ENCODE measurements at places on chromosomes 2 and 18.

DNA sequence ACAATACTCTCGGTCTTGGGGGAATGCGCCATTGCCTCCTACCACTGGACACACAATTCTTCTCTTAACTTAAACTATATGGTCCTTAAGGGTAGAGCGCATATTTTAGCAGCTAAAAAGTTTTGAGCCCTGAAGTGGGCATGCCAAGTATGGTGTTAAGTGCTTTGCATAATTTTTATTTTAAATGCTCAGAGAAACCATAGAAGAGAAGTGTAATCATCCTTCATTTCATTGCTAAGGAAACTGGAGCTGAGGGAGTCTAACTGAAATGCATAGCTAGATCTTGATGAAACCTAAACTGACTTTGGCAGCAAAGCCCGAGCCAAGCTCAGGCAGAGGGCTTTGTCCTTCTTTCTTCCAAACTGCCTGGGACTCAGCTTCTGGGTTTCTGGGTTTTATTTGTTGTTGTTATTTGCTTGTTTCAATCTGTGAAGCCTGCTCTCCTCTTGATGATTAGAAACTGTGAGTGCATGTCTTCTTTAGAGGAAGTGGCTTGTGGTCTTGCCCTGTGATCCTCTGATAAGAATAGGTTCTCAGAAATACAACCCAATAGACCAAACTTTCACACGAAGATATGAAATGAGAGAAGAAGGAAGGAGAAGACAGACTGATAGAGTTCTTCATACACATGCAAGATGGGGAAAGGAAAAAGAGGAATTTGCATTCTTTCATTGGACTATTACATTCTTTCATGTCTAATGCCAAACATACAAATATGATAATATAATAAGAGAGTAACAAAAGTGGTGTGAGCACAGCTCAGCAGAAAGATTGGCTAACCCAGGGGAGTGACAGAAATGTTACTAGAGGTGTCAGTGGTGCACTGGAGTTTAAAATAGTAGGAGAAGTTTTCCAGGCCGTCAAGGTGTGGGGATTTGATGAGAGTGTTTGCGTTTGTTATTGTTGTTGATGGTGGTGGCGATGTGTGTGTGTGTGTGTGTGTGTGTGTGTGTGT is 7.5 kb upstream of the RNF144A start:
- no peak for DNase-seq

DNA sequence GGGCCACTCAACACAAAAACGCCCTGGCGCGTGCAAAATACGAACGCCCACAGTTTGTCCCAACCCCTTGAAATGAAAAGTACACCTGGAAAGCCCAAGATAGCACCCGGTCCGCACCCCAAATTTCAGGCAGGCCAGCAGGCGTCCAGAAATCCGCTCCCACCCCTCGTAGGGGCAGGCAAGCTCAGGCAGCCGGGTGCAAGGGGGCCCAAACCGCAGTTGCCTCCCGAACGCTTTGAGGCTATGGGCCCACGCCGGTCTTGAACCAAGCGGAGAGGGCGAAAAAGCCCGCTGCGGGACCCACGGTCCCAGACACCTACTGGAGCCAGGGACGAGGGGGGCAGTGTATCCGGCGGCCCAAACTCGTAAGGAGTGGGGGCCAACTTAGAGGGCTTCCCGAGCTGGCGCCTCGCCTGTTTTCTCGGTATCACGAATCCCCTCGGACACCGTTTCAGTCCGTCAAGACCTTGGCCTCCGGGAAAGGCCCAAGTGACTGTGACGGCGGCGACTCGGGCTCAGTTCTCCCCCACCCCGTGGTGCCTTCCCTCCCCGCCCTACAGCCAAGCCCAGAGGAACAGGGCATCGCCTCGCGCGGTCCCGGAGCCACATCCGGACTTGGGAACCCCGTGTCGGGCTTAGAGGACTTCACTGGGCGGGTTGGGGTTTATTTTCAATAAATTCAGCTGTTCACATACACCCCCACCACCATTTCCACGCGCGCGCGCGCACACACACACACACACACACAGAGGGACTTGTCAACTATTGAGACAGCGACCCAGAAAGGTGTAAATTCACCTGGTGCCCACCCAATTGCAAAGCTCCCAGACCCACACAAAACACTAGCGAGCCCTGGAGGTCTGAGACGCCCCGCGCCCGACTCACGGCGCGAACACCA is 6.2 kb upstream of the SATB2 start:
- DNase-seq, result no peak

DNA sequence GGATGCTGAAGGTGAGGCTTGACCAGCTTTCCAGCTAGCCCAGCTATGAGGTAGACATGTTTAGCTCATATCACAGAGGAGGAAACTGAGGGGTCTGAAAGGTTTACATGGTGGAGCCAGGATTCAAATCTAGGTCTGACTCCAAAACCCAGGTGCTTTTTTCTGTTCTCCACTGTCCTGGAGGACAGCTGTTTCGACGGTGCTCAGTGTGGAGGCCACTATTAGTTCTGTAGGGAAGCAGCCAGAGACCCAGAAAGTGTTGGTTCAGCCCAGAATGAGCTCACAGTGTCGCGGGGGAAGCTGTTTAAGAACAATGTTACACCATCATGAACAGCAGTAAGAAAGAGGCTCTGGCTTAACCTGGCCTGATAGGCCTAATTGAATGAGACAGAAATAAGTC is 11.1 kb downstream of the PROC start:
- no peak for DNase-seq

- no peak for DNase-seq
These were observed 937.1 kb downstream of the TSN start for GRCh38 chr2:122692400-122693083.

GRCh38 chr2:177906041-177906718 is 166.4 kb downstream of the PDE11A start:
- peak; percentile 52 for DNase-seq

- no peak for DNase-seq
These were observed 179.7 kb downstream of the MREG start for GRCh38 chr2:215833531-215834162.

DNA sequence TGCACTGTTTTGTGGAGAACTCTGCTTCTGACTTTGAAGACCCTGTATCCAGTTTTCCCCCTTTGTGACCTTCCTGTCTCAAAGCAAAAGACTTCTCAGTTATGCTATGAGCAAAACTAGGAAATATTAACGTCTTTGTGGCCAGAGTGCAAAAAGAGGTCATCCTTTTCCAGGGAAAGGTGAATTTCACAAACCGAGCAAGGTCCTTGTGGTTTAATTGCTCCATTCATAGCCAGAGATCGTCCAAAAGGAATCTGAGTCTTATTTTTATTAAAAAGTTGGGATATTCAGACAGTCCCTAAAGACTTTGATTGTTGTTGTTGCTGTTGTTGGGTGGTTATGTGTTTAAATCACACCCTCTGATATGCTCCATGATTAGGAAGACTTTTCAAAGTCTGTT is 77.4 kb downstream of the NAB1 start:
- no peak for DNase-seq

- peak; percentile 21 for DNase-seq
These were observed 43.7 kb downstream of the MEX3C start for GRCh38 chr18:51153659-51154371.

GRCh38 chr2:70126413-70126812 is 39.1 kb downstream of the PCBP1 start:
- DNase-seq, result no peak

DNA sequence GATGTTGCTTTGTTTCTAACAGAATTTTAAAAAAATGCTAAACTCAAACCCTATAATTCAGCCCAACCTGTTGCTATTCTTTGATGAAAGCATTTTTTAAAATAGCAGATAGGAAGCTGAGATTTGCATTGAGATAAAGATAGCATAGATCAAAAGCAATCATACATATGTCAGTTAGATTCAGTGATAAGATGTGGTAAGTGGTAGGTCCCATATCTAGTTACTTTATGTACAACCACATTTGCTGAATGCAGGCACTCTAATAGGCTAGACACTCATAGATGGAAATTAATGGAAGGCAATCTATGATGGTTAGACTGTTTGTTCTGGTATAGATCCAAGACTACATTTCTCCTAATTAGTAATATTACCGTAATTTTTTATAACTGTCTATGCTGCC is 27.2 kb upstream of the C1D start:
- no peak for DNase-seq

GRCh38 chr2:43199492-43200488 is 26.6 kb downstream of the ZFP36L2 start:
- no peak for DNase-seq

GRCh38 chr2:119856469-119856901 is 96.8 kb downstream of the PTPN4 start:
- no peak for DNase-seq

- DNase-seq, result no peak
These were observed 105.5 kb downstream of the CAPN13 start for GRCh38 chr2:30701782-30702181.

GRCh38 chr18:7002107-7002506 is 115.5 kb downstream of the LAMA1 start:
- no peak for DNase-seq

- no peak for DNase-seq
These were observed 12.9 kb downstream of the CGREF1 start for GRCh38 chr2:27105981-27106380.

GRCh38 chr2:127047054-127047453 is 59.9 kb downstream of the BIN1 start:
- DNase-seq, result no peak

DNA sequence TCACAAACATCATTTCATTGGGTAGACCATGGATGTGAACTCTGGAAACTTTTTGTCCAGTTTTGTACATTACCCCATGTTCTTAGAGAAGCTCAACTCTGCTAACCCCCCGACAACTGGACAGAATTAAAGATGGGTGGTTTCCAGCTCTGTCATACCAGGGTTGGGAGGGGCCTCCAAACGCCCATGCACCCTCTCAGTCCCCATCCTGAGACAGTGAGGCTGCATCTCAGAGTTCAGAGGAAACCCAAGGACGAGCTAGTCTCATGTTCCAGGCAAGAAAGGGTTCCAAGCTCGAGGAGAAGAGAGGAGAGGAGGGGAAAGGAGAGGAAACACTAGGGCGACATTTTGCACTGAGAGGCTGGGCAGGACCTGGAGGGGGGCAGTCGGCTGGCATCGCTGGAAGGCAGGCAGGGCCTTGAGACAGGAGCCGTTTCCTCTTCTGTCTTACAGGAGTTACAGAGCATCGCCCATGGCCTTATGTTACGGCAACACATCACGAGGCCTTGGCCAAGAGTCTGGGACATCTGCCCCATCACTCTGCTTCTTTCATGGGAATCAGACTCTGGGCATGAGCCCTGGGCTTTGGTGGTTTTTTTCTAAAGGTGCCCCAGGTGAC is 16.4 kb downstream of the MAL start:
- DNase-seq, result no peak

GRCh38 chr2:23433282-23433681 is 48.3 kb downstream of the KLHL29 start:
- DNase-seq, result no peak

GRCh38 chr2:37797081-37797480 is 125.6 kb upstream of the CDC42EP3 start:
- no peak for DNase-seq

- no peak for DNase-seq
These were observed 94.8 kb upstream of the SRD5A2 start for GRCh38 chr2:31675485-31675901.

GRCh38 chr2:215442401-215442787 is 6.5 kb upstream of the FN1 start:
- DNase-seq, result no peak

DNA sequence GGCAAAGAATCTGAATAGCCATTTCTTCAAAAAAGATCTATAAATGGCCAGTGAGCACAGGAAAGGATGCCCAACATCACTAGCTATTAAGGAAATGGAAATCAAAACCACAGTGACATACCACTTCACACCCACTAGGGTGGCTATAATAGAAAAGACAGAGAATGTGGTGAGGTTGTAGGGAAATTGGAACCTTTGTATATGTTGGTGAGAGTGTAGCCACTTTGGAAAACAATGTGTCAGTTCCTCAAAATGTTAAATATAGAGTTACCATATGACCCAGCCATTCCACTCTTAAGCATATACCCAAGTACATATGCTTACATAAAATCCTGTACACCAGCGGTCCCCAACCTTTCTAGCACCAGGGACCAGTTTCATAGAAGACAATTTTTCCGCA is 152.8 kb downstream of the SMAD2 start:
- DNase-seq, result no peak

DNA sequence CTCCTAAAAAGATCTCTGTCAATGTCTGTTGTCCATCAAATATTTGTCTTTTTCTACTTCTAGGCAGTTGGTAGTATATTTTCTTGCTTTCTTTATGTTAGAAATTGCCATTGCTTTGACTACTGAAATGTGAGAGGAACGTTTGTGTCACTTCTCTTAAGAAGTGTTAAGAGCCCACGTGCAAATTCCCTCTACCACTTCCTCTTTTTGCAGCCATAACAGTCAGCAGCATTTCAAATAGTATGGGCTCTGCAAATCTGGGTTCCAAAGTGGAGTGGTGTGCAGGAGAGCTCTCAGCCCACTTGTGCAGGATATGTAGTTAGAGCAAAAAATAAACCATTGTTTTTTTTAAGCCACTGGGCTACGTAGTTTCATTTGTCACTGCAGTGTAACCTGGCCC is 314.0 kb downstream of the MEIS1 start:
- DNase-seq, result no peak

DNA sequence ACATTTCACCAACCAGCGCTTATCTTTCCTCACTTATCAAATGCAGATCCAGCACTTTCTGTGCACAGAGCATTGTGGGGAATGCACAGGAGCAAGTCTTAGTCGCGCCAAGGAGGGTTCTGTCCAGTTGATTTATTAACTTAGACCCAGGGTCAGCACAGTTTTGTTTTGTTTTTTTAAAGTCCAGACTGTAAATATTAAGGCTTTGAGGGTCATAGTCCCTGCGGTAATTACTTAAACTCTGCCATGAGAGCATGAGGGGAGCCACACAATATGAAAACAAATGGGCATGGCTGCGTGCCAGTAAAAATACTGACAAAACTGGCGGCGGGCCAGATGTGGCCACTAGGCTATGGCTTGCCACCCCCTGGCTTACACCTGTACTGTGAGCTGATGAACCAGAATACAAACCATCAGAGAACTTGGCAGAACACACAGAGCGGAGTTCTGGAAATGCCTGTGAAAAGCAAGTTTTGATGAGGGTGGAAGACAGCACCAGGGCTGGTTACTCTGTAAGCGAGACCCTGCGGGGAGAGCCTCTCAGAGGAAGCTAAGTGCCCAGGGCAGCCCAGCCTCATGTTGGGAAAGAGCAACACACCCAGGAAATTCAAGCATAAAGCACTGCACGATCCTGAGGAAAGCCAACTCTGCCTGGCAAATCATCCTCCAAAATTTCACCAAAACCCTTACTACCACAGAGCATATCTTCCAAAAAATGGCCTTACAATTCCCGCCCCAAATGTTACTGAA is 43.6 kb downstream of the L3MBTL4 start:
- no peak for DNase-seq

DNA sequence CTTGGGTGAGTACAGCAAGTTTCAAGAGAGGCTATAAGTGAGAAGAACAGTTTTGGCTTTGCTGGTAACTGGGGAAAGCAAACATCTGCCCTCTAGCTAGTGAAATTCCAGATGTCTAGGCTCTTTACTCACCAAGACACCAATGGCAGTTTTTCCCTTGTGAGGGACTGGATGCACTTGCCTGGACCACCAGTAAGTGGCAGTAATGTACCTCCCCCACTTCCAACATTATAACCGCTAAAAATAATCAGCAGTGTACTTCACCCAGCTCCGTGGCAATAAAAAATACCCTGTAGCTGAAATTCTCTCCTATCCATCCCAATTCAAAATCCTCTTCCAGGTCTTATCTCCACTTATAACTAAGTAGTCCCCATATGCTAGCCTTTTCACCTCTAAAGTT is 383.9 kb downstream of the ARHGAP15 start:
- no peak for DNase-seq
